Cardiac fibroblast (primary cell): ENCODE measurements at places on chromosomes 6 and 20.

- peak; percentile 52 for DNase-seq
Observed at GRCh38 chr6:48834706-48835105, 628.3 kb downstream of the MMUT start.

DNA sequence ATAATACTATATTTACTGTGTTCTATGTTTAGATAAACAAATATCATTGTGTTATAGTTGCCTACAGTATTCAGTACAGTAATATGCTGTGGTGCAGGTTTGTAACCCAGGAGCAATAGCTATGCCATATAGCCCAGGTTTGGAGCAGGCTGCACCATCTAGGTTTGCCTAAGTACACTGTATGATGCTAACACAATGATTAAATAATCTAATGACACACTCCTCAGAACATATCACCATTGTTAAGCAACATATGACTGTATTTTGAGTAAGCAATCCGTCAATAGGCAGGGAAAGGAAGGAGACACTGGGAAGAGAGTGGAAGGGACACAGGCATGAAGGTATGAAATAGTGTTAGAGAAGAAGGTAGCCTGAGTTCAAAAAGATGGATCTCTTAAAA lies 369.9 kb downstream of the PKHD1 start:
- no peak for DNase-seq

DNA sequence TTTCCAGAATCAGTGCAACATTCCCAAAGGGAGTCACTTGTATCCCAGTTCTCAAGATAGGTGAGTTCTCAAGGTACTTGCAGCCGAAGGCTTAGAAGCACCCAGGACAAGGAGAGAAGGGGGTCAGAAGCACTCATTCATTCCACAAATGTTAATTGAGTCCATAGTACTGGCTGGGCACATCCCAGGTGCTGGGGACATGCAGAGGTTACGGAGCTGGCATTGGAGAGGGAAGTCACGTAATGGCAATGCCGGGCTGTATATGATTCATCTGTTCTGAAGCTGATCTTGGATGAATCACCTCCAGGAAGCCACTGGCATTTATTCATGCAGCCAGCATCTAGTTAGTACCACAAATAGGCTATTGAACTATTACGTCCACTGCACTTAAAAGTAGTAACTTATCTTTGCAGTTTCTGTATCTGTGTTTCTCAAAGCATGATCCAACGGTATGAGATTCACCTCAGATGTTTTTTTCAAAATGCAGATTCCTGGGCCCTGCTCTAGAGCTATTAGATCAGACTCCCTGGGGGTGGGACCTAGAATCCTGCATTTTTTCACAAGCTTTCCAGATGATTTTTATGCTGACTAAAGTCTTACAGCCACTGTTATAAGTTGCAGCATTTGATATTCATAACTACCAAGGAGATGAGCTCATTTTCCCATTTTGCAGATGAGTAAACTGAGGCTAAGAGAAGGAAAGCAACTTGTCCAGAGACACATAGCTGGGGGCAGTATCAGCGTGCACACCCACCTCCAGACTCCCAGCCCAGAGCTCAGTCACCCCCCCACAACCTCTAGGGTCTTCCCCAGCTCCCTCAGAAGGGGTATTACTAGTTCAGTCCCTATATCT lies 44.1 kb upstream of the ID1 start:
- DNase-seq = peak; percentile 92

- peak; percentile 87 for DNase-seq
Observed at GRCh38 chr6:25458485-25458884, 179.3 kb downstream of the CARMIL1 start.

GRCh38 chr6:4606821-4607704 lies 169.1 kb upstream of the CDYL start:
- peak; percentile 70 for DNase-seq

GRCh38 chr6:148285205-148285604 lies 57.4 kb upstream of the SASH1 start:
- no peak for DNase-seq

GRCh38 chr6:167275436-167275835 lies 15.7 kb upstream of the UNC93A start:
- DNase-seq = no peak

DNA sequence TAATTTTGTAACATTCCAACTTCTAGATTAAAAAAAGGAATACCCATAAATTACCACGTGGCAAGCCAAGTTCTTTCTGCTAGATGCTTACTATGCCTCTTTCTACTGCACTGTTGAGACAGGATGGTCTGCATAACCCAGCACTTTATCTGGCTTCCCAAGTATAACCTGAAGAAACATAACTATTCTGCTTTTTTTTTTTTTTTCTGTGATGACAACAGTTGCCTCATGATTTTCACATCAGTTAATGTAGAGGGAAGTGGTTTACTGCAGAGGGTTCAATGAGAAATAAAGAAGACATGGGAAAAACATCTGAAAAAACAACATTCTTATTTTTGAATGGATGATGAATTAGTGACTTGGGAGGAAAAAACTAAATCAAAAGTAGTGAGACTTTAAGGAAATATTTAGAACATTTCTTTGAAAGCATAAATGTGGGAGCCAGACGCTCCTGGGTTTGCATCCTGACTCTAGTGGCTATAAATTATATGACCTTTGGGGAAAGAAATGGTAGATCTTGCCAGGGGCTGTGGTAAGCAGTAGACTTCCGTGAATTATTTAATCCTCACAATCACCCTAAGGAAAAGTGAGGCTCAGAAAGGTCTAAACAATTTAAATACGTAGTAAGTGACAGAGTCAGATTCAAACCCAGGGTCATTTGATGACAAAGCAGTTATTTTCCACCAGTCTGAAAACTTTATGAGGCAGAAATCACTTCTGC lies 230.7 kb downstream of the PHACTR1 start:
- no peak for DNase-seq
